ENCODE measurements at places on chromosomes 1 and 21.
A peak's percentile ranks its signal among the peaks of the same experiment; 100 is the strongest.

- DNase-seq: no peak
Measured at GRCh38 chr1:89753761-89754160, 67.1 kb upstream of the LRRC8D start.

DNA sequence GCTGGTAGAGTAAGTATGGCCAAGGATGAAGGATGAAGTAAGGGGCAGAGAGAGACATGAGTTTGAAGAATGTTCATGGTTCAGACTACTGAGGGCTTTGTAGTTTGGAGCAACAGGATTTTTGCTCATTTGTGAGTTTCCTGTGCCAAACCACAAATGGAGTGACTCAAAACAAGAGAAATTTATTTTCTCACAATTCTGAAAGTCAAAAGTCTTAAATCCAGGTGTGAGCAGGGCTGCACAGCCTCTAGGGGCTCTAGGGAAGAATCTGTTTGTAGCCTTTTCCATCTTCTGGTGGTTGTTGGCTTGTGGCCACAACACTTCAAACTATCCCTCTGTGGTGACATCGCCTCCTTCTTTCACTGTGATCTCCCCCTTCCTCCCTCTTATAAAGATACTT lies 58.9 kb downstream of the RHOU start:
- no peak for DNase-seq

DNA sequence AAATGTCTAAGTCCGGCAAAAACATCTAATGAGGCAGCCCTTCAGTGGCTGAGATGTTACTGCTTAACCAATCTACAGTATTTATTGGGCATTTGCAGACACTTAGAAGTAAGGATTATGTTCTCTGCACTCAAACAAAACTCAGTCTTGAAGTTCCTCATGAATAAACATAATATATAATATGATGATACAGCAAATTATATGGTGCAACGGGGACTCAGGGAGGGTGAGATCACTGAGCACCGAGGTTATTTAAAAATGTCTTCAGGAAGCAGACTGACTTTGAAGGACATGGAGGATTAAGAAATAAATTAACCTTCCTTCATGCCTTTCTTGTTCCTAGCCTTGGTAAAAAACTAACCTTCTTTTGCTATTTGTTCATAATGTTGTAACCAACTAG lies 27.9 kb downstream of the WDR64 start:
- no peak for DNase-seq

DNA sequence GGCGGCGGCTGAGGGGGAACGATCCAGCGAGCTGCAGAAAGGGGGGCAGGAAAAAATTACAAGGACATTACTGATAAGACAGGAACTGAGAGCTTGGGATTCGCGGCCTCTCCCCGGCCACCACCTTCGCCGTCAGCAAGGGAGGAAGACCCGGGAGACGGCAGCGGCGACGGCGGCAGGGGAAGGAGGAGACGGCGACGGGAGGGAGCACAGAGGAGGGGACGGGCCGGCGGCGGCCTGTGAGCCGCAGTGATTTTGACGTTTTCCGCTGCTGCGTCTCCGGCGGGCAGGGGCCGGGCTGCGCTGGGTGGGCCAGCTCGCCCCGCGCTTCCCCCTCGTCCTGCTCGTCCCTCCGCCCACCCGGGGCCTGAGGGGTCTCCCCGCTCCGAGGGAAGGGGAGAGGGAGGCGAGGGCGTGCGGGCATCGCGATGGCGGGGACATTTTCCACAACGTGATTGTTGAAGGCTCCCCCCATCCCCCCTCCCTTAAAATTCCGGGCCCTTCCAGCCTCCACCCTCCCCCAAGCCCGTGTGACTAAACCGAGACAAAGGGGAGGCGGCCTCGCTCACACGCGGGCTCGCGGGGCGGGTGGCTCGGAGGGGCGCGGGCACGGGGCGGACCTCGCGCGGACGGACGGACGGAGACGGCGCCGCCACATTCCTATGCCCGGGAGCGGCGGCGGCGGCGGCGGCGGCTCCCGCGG lies 407 bp downstream of the CAMSAP2 start:
- DNase-seq: peak; percentile 88

DNA sequence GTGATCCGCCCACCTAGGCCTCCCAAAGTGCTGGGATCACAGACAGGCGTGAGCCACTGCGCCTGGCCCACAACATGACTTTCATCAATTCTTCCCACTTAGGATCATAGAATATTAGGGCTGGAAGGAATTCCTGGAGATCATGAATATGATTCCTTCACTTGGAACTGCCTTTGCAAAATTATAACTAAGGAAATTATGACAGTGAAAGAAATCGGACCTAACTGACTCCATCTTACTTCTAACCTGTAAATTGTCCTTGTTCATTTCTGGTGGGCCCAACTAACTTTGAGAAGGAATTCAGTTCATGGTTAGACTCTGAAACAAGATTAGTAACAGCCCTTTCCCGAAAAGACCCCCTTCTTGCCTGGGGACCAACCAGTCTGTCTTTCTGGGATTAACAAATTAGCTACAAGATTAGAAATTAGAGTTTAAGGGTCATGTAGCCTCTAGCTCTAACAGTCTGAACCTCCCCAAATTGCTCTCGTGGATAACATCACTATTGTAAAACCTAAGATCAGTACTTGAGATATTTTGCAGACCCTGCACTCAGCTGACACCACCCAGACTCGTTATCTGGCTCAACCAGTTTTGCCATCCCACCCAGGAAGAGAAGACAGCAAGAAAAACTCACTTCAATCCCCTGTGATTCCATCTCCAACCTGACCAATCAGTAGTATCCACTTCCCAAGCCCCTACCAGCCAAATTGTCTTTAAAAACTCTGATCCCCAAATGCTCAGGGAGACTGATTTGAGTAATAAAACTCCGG lies 14.7 kb downstream of the ZBTB8OS start:
- no peak for DNase-seq

DNA sequence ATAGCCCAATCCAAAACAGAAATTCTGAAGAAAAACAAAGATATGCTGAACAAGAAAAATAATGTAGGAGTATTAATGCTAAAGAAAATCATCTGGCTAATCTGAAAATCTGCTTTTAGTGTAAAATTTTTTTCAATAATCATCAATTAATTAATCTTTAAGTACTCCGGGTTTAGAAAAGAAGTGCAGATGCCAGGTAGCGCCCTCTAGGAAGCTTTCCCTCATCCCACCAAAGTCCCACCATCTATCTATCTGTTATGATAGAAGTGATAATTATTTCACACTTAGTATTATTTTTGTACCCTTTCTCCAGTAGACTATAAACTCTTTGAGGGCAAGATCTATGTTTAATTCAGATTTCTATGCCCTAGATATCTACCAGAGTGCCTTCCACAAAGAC lies 240.3 kb downstream of the AKT3 start:
- no peak for DNase-seq

- no peak for DNase-seq
Measured at GRCh38 chr1:192620071-192620635, 15.8 kb upstream of the RGS13 start.

DNA sequence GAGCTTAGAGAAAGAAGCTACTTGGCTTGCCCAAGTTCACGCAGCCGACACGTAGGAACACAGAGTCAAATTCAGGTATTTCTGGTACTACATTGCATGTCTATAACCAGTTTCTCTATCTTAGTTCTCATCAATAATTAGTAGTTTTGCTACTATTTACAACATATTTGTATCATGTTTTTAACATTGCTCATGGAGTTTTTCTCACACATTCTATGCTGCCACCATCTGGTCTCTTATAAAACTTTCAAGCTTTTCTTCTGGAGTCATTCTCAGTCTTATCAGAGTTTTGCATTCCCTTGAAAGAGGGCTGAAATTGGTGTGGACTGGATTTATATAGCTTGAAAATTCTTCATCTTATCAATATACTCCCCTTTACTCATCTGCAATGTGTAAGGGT lies 118.8 kb upstream of the PALMD start:
- DNase-seq: peak; percentile 3

- no peak for DNase-seq
Measured at GRCh38 chr1:153341431-153341934, 7.2 kb downstream of the PGLYRP4 start.

GRCh38 chr1:41868241-41868998 lies 50.3 kb downstream of the HIVEP3 start:
- no peak for DNase-seq

DNA sequence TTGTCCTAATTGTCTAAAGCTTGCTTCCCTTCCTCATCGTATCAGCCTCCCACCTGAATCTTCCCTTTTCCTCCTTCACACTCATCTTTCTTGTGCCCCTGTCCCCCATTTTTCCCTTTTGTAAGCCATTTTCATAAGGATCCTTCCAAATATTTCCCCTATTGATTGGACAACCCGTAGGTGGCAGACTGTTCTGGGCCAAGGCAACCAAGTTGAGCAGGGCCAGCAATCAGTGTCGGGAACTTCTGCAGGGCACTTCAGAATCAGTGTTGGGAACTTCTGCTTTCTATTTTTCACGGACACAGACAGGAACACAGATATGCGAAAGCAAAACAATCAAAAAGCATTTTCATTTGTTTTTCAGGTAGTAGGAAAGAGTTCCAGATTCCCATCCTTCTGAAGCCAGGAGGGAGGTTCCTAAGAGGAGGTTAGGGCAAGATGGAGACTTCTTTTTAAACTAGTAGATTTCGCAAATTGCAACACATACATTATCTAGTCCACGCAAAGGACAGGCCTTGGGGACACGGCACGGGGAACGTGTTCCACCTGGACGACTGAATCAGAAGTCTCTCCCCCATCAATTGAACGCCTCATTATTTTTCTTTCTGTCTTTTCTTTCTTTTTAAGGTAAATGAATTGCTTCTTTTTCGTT lies 691 bp upstream of the MPZL1 start:
- peak; percentile 75 for DNase-seq

DNA sequence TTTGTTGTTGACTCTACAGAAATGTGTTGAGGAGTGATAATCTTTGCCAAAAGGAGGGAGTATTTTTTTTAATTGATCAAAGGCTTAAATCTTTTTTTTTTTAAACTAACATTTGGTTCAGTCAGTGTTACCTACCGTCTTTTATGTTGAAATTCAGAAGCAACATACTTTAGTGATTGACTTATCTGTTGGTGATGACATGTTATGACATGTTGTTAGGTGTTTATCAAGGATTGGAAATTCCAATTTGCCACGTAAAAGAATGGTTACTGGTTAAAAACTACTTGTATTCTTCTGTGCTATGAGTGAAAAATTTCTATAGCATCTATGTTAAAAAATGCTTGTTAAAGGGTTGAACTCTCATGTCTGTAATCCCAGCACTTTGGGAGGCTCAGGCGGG lies 61.2 kb downstream of the DNM3 start:
- no peak for DNase-seq

DNA sequence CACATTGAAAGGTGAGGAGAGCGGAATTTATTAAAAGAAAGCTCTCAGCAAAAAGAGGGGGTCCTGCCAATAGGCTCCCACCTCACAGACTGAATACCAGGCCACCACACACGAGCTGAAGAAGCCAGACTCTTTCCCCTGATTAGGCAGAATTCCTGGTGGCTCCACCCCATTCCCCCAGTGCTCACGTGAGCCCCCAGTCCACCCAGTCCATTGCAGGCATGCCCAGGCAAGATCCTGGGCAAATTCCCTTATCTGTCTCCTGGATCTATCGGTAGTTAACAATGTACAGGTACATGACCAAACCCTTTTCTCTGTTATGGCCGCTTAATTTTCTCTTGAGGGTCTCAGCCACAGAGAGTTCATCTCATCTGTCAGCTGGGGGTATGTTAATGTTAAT lies 54.6 kb upstream of the BTG3 start:
- DNase-seq: no peak

- DNase-seq: no peak
Measured at GRCh38 chr1:196466166-196466565, 142.1 kb downstream of the KCNT2 start.

- no peak for DNase-seq
Measured at GRCh38 chr1:51753969-51754368, 124.6 kb downstream of the NRDC start.

DNA sequence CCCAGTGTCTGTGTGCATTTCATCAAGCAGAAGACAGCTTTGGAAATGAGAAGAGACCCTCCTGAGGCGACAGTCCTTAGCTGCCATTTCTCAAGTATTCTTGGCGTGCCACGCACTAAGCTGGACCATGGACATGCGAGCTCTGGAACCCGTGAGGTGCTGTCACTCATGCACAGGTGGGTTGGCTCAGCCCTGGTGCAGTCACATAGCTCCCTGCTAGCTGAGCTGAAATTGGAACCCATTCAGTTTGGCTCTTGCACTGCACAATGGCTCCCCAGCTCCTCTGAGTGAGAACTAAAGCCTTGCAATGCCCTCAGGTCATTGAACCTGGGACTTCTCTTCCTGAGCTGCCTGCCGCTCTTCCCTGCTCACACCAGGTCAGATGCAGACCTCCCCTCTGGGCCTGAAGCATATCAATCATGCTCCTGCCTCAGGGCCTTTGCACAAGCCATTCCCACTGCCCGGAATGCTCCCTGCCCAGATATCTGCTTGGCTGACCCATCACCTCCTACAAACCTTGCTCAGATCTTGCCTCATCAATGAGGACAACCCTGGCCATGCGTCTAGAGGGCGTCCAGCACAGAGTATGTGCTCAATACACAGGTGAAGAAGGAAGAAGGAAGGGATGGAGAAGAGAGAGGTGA lies 6.3 kb upstream of the SRARP start:
- DNase-seq: no peak

GRCh38 chr1:159338018-159338417 lies 35.9 kb downstream of the FCER1A start:
- DNase-seq: no peak

GRCh38 chr1:36585569-36586548 lies 103.1 kb upstream of the CSF3R start:
- no peak for DNase-seq

DNA sequence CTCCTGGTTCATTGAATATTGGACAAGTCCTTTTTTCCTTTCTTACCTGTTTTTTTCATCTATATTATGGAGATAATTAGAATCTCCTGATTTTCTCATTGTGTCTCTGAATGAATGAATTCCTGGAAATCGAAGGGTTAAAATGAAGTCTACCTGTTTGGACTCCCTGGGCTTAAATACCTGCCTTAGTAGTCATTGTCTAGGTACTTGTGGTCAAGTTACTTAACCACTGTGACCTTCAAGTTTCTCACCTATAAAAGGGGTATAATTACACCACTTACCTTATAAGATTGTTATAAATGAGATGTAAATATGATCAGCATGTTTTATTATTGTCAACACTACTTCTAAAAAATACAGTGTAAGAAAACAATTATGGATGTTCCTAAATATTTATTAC lies 9.0 kb upstream of the TBX19 start:
- no peak for DNase-seq

DNA sequence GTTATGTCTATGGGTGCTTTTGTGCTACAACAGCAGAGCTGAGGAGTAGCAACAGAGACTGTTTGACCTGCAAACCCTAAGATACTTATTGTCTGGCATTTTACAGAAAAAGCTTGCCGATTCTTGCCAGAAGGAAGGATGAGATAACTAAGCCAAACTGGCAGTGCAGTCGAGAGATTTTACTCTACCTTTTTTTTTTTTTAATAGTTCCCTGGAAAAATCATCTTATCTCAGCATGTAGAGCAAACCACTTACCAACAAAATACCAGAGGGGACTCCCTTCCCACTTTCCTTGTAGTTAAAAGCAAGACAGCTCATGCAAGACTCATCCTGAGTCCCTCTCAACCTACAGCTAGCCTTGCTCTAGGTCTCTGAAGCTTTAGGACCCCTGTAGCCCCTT lies 132.9 kb downstream of the SYT2 start:
- DNase-seq: no peak
